ENCODE measurements at places on chromosomes 7 and 10.

- DNase-seq, result no peak
Measured at GRCh38 chr7:107582875-107583274, 2.8 kb downstream of the BCAP29 start.

DNA sequence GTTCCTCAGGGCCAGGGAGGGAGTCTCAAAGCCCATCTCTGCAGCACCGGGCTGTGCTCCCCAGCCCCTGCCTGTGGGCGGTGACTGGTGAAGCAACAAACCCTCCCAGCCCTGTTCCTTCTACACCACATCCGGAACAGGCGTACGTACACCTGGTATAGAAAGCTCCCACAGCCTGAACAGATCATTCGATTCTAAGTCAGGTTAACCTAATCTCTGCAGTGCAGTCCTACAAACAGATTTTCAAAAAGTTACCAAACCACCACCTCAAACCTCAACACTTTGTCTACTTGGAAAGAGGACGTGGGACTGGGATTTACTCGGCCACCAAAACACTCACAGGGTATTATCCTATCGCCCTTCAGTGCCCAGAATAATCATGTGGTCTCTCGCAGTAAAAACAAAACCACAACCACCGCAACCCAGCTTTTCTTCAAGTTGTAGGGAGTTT, 238.4 kb downstream of the DIP2C start:
- peak; percentile 86 for DNase-seq

GRCh38 chr10:3169673-3170072, 2.9 kb downstream of the PITRM1 start:
- no peak for DNase-seq

DNA sequence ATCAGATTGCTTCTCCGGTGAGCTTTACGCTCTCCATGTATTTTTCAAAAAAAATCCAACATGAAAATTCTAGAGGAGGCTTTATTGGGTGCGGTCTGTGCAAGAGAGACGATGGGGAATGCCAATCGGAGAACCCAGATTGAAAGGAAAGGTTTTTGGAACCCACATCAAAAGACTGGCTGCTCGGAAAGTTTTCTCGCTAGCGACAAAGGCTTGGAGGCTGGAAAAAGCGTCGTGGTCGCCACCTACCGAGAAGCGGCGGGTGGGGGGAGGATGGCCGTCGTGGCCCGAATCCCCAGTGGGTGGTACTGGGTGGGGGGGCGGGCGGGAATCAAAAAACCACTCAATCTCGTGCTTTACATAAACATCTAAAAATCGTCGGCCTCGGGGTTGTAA, 1.1 kb upstream of the GTF2I start:
- peak; percentile 88 for DNase-seq

GRCh38 chr10:24826009-24826408, 102.3 kb upstream of the ARHGAP21 start:
- DNase-seq, result no peak

DNA sequence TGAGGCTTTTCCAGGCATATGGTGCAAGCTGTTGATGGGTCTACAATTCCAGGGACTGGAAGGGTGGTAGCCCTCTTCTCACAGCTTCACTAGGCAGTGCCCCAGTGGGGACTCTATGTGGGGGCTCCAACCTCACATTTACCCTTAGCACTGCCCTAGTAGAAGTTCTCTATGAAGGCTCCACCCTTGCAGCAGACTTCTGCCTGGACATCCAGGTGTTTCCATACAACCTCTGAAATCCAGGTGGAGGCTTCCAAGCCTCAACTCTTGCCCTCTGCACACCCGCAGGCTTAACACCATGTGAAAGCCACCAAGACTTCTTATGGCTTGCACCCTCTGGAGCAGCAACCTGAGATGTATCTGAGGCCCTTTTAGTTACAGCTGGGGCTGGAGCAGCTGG, 87.8 kb downstream of the ZNF777 start:
- no peak for DNase-seq

- no peak for DNase-seq
Measured at GRCh38 chr7:120114626-120115025, 158.3 kb upstream of the KCND2 start.

GRCh38 chr10:30454744-30455510, 20.9 kb downstream of the MAP3K8 start:
- DNase-seq, result no peak

DNA sequence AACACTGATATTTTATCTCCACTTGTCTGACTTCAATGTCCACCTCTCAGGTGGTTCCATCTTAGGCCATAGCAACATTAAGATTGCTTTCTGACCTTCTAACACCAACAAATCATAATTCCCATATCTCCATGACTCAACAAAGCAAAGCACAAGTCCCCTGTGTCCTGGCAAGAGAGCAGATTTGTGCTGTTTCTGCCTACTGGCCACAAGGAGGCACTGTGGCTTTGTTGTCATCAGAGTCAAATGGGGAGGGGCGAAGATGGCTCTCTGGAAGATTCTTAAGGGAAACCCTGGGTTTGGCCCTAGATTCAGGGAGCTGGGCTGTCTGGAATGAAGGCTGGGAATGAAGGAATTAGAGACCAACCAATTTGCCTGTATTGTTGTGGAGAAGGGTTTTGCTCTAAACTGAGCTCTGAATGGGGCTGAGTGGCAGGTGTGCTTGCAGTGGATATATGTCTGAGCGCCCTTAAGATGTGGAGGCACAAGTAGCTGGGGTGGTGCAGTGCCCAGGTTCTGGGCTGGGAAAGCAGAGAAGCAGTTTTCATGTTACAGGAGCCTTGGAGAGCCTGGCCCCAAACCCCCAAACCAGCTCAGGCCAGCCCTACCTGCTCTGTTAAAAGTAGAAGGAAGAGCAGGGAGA, 154.8 kb upstream of the PRSS58 start:
- peak; percentile 74 for DNase-seq

DNA sequence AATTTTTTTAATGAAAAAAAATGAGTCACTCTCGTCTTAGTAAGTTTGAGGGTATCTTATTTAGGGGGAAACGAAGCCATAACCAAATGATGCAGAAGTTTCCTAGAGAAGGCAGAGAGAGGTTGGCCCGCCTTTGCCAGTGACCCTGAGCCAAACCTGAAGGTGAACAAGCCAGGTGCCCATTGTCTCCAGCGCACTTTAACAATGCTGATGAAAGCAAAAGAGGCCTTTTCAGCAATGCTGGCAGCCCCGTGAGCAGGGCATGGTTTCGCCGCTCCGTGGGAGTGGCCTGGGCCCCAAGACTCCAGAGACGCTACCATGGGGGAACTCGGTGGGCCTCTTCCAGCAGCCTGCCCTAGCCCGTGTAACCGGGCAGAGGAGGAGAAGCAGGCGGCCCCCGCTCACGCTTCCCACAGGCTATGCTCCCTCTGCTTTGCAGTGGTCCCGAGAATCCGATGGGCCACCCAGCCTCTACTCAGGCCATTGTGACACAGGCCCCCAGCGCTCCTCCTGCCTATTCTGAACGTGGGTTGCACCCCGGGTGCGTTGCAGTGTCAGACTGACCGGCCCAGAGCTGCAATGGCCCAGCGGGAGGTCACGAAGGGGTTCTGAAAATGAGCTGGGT, 14.0 kb upstream of the UNCX start:
- DNase-seq, result no peak

DNA sequence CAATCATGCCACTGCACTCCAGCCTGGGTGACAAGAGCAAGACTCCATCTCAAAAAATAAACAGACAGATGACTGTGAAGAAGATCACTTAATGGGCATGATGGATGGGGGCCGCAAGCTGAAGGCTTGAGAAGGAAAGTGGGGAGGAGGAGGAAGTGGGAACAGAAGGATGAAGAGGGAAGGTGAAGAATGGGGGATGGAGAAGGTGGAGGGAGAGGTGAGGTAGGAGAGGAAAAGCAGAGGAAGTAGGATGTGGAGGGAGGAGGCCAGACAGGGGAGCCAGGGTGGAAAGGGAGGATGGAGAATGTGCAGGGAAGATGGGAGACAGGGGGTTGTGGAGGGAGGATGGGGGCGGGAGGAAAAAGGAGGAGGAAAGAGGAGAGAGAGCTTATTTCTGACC, 68.8 kb downstream of the SVOPL start:
- DNase-seq, result no peak

GRCh38 chr10:59595593-59595992, 114.1 kb downstream of the SLC16A9 start:
- no peak for DNase-seq
